Umbilical cord (tissue), 2 donors: ENCODE measurements at places on chromosomes 6 and 20.

DNA sequence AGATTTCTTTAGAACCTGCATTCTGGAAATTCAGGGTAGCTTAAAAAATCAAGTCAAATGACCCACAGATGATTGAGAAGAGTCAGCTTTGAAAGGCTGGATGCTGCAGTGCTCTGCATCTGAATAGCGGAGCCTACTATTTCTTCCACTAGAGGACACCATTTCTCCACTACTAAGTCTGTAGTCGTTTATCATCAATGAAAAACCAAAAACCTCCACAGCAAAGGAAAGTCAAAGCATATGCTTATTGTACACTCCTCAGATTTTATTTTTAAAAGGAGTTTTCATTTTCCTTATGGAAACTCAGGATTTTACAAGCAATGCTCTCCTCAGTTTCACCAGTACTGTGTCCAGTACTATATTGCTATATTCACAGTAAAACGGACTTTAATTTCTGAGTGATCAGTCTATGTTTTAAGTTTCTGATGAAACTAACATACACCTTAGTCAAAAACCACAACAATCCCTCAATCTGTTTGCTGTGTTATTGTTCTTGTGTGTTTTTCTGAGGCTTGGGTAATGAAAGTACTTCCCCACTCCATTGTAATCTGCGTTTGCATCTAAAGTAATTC lies 50.5 kb upstream of the ENPP5 start:
- DNase-seq: peak; percentile 64

DNA sequence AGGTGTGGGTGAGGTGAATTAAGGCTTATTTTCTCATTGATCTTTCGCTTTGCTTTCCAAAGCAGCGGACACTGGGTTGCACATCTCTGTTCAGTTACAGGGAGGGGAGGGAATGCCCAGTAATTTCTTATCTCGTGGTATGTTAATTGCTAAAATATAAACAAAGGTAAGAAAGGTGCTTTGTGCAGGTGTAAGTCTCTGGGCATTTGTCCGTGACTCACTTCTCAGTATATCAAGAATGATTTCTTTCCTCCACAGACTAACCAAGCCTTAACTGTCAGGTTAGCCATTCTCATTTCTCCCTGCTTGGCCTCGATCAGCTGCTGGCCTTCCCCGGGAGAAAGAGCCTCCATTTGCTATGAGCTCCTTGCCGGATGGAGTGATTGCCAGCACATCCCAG lies 862.1 kb downstream of the KIF16B start:
- no peak for DNase-seq

GRCh38 chr20:11229772-11230171 lies 556.0 kb upstream of the JAG1 start:
- peak; percentile 68 for DNase-seq

DNA sequence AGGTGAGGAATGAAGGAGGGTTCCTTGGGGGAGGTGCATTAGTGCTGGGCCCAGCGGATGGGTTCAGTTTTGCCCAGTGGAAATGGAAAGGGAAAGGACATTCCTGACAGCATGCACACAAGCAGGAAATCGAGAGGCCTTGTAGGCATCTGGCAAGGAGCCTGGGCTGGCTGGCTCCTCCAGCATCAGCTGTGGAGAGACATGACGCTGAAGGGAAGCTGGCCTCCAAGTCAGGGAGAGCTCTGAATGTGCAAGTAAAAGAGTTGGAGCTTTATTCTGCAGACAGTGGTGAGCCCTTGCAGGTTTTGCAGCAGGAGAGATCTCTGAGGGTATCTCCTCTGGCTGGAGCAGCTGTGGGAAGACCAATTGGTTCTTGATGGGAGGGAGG lies 154.3 kb downstream of the MRPL14 start:
- DNase-seq: peak; percentile 96

DNA sequence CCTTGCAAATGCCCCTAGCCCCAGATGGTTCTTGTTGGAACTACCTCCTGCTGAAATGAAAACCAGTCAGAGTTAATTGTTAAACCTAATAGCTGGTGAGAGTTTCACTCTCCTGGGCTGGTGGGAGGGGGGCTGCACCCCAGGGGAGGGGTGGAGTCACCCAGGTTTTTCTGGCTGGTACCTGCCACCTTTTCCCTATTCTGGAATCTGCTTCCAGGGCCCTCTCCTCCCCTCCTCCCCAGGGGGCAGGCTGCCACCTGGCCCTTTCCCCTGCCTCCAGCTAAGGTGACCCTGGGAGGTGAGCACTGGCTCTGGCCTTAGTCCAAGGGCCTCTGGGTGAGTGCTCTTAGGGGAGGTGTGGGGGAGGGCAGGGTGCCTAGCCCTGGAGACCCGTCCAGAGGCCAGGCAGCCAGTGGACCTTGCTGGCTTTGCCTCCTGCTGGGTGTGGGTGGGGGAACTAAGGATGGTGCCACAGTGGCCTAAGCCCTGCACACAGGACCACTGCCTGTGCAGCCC lies 48.8 kb upstream of the EPB41L1 start:
- DNase-seq: no peak

DNA sequence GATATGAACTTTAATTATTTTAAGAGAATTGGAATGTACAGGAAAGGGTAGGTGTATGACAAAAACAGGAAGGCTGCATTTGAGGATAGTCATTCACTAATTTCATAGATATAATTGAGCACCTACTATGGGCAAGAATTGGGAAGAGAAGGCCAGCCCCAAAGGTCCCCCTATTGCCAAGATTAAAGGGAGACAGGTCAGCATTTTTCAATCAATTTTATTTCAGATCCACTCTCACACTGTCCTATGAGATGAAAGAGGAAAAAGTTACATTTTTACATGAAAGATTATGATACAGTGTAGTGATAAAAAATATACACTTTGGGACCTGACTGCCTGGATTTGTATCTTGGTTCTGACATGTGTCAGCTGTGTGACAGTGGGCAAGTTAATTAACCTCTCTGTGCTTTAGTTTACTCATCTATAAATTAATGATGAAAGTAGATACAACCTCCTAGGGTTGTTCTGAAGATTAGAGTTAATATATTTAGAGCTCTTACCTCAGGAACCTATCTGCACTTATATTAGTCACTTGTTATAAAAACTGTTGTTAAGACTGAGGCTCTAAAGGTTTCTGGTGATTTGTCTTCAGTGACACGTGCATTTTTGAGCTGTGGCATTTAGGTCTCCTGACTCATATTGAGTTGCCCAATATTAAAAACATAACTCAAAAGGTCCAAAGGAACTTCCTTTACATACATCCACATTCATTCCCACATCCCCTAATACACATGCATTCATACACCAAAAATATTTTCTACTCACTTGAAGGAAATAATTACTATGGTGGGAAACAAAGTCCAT lies 45.7 kb downstream of the SCGN start:
- DNase-seq: no peak

DNA sequence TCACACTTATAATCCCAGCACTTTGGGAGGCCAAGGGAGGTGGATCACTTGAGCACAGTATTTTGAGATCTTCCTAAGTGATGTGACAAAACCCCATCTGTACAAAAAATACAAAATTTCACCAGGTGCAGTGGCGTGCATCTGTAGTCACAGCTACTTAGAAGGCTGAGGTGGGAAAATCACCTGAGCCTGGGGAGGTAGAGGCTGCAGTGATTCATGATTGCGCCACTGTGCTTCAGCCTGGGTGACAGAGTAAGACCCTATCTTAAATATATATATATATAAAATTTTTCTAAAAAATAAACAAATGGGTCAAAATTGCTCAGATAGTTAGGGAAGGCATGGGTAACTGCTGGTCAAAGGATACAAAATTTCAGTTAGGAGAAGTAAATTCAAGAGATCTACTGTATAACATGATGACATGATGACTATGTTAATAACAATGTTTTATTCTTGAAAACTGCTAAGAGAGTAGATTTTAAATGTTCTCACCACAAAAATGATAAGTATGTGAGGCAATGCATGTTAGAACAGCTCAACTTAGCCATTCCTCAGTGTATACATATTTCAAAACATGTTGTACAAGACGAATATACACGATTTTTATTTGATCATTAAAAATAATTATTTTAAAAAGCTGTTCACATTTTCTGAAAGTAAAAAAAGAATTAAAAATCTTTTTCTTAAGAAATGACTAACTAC lies 24.4 kb downstream of the TBC1D32 start:
- peak; percentile 62 for DNase-seq

GRCh38 chr6:107956181-107956580 lies 1.8 kb downstream of the SEC63 start:
- DNase-seq: no peak

DNA sequence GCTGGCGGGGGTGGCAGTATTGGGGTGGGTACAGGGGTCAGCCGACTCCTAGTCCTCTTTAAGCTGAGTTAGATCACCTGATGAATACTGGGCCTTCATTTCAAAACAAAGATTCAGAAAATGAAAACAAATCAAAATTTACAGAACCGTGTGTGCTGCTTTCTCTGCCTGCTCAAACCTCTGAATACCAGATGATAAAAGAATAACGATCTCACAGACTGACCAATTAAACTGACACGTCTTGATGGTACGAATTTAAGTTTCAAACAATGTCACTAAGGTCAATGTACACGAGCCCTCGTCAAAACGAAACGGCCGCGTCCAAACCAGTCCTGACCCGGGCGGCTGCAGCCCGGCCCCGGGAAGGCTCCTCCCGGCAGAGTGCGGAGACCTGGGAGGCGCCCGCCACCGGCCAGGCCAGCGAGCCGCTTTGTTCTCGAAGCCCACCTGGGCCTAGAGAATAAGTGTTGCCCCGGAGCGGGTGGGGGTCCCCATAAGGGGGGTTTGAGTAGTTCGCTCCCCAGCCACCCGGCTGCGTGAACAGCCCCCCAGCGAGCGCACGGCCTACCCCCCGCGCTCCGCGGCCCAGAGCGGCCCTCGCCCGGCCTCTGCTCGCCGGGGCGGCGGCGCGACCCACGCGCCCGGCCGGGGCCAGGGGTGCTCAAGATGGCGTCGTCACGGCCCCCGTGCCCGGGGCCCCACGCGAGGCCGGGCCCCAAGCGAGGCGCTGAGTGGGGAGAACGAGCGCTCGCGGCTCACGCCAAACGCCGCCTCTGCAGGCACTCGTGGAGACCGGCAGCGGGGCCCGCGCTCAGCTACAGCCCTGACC lies 728 bp downstream of the PSMA7 start:
- no peak for DNase-seq

DNA sequence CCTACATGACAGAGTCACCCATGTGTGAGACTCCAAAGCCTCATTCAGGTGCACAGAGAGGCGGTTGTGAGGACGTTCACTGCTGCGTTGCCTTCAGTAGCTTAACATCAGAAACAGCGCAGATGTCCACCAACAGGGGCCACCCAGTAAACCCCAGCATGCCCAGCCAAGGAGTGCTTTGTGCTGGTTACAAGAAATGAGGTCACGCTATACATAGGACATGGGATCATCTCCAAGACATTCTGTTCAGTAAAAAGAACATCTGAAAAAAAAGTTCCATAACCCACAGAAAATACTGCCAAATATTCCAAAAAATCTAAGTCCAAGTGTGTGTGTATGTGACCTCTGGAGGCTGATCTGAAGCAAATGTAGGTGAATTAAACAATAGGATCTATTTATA lies 16.0 kb downstream of the SLC52A3 start:
- DNase-seq: no peak

DNA sequence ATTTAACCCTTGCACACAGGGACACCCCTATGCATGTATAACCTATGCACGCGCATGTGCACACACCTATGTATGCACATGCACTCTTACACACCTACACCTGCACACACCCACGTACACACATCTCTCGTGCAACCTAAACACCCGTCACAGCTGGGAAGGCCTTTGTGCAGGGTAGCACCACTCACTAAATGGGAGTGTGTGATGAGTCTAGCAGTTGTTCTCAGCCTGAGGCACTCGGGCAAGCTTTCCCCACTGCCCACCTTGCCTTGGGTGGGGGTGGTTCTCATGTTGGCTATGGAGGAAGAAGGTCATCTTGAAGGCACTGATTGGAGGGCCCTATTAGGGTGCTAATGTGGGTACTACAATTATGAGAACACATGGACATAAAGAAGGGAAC lies 85.8 kb downstream of the DLL1 start:
- no peak for DNase-seq

GRCh38 chr6:37105148-37106050 lies 64.6 kb upstream of the PIM1 start:
- peak; percentile 42 for DNase-seq

DNA sequence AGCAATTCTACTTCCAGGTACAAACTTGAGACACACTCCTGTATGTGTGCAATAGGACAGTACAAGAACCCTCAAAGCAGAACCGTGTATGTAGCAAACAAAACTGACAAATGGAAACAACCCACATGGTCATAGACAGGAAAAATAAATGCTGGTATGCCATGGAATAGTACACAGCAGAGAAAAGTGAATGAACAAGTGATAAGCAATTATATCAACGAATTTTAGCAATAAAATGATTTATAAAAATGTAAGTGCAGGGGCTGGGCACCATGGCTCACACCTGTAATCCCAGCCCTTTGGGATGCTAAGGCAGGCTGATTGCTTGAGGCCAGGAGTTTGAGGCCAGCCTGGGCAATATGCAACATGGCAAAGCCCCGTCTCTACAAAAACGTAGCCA lies 9.3 kb downstream of the RIPOR3 start:
- no peak for DNase-seq

DNA sequence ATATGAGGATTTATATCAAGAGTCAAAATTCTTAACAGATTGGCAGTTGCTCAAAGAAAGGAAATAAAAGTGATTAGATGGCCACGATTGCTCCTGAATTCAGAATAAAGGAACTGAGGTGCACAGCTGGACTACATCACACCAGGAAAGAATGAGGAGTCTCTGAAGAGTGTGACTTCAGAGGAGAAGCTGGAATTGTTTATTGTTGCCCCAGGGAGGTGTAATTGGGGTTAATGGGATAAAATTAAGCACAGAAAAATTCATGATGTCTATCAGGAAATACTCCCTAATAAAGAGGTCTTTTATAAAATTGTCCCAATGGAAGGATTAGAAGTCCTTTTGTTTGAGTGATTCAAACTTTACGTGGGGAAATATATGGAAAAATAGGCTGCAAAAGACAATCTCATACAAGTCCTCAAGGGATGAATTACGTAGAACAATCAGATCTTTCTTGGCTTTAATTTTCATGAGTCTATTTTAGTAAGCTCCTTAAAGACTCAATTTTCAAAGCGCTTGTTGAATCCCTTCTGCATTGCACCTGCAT lies 208.6 kb upstream of the RNF217 start:
- no peak for DNase-seq

- DNase-seq: no peak
Observed at GRCh38 chr20:8133851-8134451, 1.9 kb downstream of the PLCB1 start.

DNA sequence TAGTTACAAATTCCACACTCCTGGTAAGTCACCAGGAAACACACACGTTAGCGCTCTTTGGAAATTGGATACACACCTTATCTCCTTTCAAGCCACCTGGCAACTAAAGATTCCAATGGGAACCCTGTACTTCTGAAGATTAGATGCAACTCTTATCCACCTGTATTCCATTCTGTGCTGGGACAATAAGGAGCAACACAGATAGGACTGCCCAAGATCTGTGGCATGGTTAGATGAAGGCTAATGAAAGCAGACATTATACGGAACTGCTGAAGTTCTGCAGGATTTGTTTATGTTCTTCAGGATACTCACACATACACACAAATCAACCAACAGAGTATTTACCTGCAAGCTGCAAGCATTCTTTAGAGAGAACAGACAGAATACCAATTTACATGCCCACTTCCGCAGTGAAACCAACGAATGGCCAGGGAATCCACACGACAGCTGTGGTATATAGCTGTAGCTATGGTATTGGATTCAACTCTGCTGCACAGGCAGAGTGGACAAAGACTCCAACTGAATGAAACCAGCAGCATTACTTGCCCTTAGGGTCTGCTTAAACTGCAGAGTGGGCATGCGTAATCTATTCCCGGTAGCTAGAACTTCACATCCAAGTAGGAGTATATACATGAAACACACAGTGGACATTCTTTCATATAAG lies 12.0 kb downstream of the NCOA5 start:
- DNase-seq: no peak
